ENCODE measurements at places on chromosomes 11 and 22. TPM values are rescaled to one million over a fixed set of nuclear protein-coding genes. Genes with fewer than 3 reads are reported as not detected.

DNA sequence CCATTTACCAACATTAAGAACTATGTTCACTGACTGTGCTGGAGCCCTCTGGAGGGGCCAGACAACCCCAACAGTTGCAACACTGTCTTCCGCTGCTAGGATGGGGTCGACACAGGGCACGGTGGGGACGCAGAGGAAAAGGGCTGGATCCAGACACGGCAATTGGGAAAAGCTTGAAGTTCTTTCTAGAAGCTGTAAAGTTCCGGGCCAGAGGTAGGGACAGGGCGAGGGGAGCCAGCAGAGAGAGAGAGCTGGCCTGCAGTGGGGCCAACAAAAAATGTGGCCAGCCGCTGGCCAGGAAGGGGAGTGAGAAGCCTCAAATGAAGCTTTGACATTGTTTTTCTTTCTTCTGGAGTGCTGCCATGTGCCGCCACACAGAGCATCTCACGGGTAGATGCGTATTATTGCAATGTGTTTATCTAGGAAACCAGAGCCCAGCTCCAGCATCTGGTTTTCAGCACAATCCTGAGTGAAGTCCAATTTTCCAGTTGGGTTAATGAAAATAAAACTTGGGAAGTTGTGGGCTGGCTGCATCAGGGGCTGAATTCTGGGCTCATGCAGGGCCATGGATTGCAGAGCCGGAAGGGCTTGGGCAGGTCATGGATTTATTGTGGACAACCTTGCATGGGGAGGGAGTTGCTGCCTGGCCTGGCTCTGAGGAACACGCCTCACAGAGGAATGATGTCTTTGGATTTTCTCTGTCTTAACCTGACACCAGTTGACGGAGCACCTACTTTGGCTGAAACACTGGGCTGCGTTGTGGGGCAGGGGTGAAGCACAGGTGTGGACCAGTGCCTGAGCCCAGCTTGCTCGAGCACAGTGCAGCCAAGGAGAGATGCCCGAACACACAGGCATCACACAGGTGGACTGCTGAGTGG, 67.6 kb upstream of the AMPD3 start:
- DNase-seq = no peak

DNA sequence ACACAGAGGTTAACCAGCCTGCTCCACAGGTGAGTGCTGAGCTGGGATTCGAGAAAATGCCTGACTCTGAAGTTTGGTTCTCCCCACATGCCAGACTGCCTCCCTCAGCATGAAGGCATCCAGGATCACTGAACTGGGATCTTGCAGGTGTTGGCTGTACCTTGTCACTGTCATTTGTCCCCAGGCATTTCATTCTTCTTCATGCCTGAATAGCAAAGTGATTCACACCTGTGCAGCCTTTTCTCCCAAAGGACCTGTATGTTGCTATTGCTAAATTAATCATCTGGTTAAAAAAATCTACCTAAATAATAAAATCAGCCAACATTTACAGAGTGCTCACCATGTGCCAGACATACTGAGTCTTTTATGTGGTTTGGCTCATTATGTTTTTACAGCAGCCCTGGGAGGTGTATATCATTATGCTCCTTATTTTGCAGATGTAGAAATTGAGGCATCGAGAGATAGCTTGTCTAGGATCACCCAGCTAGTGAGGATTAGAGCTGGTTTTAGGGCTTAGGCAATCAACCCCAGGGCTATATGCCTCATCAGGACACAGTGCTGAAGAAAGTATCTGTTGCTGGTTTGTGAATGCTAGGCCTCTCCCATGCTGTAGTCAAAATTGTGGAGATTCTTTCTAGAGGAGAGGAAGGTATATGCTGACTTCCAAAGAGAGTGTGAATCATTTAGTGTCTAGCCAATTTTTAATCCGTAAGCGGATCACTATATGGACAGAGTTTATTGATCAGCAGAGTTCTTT, 204.4 kb downstream of the HIPK3 start:
- DNase-seq = no peak

Gene MYOD1
- not detected for total RNA-seq

GRCh38 chr11:76788661-76789442, 5.7 kb downstream of the TSKU start:
- no peak for DNase-seq

DNA sequence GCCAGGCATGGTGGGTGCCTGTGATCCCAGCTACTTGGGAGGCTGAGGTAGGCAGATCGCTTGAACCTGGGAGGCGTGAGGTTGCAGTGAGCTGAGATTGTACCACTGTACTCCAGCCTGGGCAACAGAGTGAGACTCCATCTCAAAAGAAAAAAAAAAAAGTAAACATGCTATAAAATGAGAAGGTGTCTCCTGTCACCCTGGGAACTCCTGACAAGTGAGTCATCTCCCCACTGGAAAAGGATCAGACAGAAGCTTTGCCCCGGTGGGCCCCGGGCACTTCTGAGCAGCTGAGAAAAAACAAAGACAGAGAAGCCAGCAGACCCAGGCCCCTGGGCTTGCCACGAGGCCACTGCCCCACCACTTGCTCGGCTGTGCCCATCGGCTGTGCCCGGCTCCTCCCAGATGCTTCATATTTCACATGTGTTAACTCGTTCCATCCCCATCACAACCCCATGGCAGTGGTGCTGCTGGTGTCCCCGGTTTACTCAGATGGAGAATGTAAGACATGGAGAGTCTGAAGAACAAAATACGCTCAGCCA, 22.3 kb downstream of the TTLL1 start:
- no peak for DNase-seq

DNA sequence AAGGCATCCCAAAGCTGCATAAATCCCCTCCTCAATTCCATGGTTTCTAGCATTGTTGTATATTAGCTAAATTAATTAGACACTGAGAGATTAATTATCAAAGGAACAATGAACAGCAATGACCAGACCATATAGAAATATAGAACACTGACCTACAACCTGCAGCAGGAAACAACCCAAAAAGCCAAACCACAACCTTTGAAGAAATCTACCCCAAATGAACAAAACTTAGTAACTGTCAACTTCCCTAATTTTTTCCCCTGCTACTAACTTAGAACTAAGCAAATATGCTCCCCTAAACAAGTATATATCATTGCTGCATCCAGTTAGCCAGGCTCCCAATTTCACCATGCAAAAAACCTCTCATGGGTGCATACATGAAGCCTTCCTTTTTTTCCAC, 268.0 kb upstream of the ANO3 start:
- no peak for DNase-seq

DNA sequence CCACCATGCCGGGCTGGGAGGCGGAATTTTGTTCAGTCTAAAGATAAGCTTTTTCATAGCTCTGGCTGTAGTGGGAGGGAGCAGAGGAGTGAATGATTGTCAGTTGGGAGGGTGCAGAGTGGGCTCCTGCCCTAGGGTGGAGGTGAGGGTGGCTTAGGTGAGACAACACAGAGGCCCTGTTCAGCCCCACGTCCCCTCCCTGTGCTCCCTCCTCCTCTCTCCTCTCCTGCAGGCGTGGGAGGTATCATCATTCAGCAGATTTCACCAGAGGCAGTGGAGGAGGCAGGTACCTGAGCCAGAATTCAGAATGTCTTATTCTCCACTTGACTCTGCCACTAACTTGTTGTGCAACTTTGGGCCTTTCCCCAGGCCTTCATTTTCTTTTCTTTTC, 1.7 kb upstream of the THRSP start:
- no peak for DNase-seq

GRCh38 chr11:369336-370018, at the start of gene B4GALNT4:
Gene B4GALNT4, plus strand, starts transcription at chr11:369499. Its CDS starts 305 bp downstream, at chr11:369804.
- DNase-seq = no peak

GRCh38 chr11:47391077-47391583, 12.8 kb upstream of the SPI1 start:
- no peak for DNase-seq

DNA sequence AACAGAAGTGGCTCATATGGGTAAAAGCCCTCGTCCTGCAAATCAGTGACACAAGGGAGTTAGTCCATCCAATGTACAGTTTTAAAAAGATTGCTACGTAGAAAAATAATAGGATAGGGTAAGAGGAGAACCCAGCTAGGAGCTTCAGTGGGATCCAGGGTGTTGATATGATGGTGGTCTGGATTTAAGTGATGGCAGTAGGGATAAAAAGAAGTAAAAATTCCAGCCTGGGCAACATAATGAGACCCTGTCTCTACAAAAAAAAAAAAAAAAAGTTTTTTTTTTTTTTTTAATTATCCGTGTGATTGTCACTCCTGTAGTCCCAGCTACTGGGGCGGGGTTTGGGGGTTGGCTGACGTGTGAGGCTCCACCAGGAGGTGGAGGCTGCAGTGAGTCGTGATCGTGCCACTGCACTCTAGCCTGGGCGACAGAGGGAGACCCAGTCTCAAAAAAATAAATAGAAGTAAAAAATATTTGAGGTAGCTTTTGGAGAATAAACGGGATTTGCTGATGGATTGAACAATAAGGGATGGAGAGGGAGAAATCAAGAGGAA, 7.0 kb upstream of the L3MBTL2 start:
- no peak for DNase-seq

DNA sequence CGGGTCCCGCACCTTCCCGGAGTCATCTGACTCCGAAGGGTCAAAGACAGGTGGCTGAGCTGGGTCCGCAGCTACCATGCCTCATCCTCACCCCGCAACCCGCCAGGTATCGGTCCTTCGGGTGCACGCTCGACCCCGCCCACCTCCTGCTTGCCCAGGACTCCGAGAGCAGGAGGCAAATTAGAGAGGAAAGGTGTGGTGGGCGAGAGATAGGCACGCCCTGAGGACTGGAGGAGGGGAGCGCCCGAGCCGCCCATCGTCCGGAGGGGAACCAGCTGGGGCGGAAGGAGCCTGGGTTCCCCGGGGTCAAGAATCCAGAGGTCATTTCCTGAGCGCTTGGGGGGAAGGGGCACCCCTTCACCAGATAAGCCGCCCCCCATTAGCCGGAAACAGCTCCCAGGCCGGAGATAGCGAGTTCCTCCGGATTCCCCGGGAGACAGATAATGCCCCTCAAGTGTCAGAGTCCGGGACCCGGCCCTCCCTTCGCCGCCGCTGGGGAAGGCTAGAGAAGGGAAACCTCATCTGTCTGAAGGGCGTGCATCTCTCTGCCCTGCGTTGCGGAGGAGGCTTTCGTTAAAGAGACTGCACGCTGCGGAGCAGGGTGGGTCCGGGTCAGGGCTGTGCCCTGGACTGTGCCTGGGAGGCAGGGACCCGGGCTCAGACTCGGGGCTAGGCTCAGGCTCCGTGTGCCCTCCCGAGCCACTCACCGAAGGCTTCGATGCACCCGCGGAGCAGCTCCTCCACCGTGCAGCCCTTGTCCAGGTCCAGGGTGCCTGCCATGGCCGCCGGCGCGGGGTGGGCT, 1.7 kb downstream of the RASGRP2 start:
- DNase-seq = peak; percentile 47

Gene MUC6
- total RNA-seq = not detected

DNA sequence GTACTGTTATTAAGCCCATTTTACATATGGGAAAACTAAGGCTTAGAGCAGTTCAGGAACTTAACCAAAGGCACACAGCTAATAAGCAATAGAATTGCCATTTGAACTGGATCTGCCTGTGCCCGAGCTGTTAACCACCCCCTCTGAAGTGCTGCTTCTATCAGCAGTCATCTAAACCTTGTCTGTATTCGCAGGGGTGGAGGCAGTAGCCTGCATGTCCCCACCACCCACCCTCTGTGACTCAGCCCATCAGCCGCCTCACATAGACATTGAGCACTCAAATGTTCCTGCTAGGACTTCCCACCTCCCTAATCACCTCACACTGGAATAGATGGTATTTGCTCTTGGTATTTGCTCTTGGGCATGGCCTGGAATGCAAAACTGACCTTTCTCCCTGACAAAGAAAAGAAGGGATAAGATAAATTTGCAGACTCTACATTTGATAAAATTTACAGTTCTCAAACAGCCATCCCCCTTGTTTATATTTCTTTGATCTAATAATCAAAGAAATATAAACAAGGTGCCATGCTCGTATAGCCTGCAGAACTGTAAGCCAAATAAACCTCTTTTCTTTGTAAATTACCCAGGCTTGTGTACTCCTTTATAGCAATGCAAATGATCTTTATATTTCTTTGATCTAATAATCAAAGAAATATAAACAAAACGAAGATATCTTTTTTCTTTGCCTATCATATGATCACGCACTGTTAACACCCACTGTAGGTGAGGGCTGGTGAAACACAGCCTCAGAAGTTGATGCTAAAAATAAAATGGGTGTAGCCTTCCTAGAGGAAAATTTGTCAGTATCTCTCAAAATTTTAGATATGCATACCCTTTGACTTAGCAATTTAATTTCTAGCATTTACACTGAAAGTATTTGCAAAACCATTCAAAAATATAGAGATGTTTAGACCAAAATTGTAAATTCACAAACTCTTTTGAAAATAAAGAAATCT, 15.9 kb downstream of the DKK3 start:
- DNase-seq = no peak

Gene SLC6A5
- not detected for total RNA-seq

DNA sequence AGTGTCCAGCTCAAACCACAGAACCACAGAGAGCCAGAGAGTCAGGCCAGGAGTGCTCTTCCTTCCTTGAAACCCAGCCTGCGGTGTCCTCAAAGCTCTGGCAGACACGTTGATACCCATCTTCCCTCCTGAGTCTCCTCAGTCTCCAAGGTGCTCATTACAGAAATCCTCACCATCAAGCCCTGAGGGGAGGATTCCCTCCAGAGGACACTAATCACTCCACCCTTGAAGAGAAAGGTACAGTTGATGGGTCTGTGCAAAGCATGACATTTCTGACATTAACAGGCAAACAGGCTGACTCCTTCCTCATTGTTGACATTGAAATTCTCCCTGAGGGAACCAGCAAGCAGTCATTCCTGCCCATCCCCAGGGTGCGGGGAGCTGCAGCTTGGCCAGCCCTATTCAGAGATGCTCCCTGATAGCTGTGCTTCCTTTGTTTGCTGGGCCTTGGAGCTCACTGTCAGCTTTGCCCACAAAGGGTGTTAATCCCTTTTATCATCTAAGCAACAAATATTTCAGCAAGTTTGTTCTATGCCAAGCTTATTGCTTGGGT, 101.7 kb upstream of the CSNK2A3 start:
- no peak for DNase-seq

GRCh38 chr22:19757140-19757984, 3.2 kb upstream of the TBX1 start:
- no peak for DNase-seq

Measured in activated B cell treated with CpG ODN at 0.5 μM for 24 hours (primary cell).